ENCODE measurements at places on chromosomes 6 and 20.

- no peak for DNase-seq
Observed at GRCh38 chr6:79717989-79718388, 86.9 kb downstream of the SH3BGRL2 start.

- DNase-seq, result no peak
Observed at GRCh38 chr6:164006459-164006858, 591.9 kb downstream of the QKI start.

DNA sequence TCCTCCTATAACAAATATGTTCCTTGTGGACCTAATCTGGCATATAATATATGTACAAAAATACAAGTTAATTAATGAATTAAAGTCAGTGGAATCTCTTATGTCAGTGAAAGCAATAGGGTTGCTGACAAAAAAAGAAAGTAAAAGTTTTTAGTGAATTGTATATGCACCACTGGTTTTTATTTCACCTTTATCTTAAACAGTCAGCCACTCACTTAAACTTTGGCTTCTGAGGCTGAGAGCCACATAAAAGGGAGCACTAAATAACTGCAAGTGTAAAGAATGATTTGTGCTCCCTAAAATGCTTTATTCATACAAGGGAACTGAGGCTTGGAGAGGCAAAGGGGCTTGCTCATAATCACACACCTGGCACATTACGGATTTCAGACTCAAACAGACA lies 9.9 kb upstream of the F13A1 start:
- DNase-seq, result no peak

GRCh38 chr20:61718361-61719005 lies 347.2 kb downstream of the TAF4 start:
- no peak for DNase-seq

DNA sequence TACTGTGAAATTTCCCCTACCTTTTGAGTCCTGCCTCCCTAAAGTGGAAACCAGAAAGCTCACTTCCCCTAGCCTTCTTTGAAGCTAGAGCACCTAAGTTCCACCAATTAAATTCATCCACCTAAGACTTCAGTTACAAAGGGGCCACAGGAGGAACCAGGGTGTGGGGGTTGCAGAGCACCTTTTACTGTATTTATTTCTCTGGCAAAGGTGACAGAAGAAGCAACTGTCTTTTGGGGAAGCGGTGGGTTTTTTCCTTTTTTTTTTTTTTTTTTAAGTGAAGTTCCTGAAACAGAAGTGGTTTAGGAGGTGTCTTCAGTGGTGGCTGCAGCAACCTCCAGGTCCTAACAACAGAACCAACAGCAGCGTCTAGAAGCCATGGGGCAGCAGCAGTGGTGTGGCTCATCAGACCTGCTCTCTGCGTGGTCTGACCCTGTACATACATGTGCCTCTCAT lies 13.1 kb downstream of the PSMB9 start:
- no peak for DNase-seq

- DNase-seq, result no peak
Observed at GRCh38 chr6:80508885-80509630, 402.6 kb downstream of the BCKDHB start.

- DNase-seq, result no peak
Observed at GRCh38 chr6:52130440-52130839, 43.0 kb upstream of the PKHD1 start.

DNA sequence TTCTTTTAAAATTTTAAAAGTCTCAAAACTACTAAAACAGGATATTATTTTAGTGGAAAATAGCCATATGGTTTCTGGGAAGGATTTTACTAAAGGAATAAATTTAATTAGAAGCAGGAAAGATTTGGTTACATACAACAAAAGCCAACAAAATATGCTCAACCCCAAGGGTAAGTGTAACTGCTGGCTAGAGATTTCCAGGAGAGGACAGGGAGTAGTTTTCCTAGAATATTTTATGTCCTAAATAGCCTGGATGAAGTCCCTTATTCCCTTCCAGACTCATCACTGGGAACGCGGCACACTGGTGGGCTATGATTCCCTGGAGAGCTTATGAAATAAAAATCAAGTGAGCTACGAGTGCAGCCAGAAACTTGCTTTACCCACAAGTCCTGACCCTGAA lies 66.6 kb downstream of the SGK1 start:
- no peak for DNase-seq

GRCh38 chr20:8542110-8542486 lies 410.0 kb downstream of the PLCB1 start:
- DNase-seq, result no peak

DNA sequence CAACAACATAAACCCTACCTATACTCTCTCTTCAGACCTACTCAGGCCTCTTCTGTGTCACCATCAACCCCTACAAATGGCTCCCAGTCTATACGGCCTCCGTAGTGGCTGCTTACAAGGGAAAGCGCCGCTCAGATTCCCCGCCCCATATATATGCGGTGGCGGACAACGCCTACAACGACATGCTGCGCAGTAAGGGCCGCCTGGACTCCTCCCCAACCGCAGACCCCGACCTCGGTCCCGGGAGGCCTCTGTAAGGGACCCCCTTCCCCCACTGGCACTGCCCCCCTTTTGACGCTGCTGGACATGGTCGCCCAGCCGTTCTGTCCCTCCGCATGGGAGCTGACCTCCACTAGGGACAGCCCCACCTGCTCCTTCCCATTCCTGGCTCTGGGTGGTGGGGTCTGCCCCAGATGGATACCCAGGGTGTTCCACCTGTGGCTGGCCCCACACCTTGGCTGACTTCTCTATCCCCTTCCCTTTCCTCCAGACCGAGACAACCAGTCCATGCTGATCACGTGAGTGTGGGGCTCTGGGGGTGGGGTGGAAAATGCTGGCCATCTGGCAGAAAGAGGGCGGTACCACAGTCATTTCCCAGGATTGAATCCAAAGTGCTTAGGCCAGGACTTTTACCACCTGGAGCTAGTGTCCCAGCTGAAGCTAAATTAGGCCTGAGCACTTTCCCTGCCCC lies 25.0 kb downstream of the MYH7B start:
- no peak for DNase-seq

DNA sequence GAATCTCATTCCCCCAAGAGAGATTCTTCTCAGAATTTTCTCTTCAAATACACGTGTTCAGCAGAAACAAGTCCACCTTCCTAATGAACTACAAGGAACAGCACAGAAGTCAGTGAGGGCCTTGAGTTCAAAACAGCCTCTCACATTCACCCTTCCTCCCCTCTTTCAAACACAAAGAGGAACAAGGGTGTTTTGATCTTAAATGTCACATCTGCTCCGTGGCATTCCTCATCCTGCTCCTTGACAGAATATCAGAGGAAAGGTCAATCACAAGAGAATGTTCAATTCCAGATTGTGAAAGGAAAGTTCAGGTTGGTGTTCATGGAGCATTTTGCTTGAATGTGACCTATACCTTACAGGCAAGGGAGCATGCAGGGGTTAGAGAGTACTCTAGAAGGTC lies 35.6 kb upstream of the FAM210B start:
- DNase-seq, result no peak

DNA sequence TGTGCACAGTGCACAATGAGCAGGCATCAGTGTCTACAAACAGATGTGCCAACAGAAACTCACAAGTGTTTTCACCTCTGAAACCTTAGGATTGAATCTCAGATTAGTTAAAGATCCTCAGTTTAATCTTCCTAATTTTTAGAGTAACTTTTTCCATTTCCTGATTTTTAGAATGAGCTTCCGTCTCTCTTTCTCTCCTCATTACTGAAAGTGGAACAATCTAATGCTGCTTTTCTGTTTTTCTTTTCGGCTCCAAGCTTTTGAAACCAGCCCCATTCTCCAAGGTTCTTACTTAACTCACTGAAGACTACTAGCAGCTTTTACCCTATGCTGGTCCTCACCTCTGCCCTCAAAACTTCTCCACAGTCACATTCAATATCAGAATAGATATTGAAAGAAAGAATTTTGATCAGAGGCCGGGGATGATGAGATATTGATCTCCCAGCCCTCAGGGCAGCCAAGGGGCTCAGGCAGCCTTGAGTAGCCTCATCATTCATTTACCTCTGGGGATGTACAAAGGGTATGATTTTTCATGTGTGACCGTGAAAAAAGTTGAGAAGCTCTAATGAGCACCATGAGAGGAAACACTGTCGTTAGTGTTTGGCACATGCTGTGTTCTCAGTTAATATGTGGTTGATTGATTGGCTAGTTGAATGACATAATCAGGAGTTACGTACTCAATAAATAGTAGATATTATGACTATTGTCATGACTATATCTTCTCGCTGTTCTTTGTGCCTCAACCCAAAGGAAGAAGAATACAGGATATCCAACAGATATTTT lies 11.9 kb upstream of the STK38 start:
- DNase-seq, result no peak
